ENCODE measurements at places on chromosomes 6 and 20. TPM values are rescaled to one million over a fixed set of nuclear protein-coding genes. Genes with fewer than 3 reads are reported as not detected.

DNA sequence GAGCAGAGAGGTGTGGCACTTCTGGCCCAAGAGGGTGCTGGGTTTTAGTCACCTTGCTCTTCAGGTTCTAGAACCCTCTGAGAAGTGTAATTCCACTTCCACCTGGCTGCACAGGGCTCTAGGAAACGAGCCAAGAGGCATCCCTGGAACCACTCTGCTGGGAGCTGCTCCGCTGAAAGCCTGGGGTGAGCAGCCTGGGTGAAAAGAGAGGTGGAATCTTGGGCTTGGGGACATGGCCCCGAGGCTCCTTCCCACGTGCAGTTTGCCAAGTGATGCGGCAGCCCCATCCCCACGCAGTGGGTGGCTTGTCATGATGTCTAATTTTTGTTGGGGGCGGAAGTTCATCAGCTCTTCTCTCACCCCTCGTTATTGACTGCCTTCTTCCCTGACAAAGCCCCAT is 32.8 kb downstream of the PPP1R16B start:
- DNase-seq, result no peak

PPIL6 gene
- 5.5 TPM for total RNA-seq

GRCh38 chr6:82086944-82087343 is 160.6 kb downstream of the IBTK start:
- DNase-seq, result no peak

- DNase-seq, result no peak
Observed at GRCh38 chr6:54428431-54428830, 120.2 kb downstream of the TINAG start.

DNA sequence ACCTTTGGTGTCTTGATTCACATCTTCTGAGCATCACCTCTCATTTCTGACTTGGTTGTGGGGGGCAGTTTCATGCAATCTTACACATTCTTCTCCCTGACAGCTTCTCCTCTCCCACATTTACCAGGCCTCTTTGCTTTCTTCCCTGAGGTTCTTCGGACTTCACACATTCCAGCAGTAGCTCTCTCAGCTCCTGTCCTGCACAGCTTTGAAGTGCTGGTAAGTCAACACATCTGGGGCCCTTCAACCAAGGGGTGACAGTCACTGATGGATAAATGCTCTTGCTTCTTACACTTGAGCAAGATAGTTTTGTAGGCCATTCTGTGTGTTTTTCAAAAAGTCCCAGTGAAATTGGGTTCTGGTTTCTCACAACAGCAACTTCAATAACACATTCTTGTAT is 2.5 kb upstream of the SLC35B3 start:
- DNase-seq, result no peak

- no peak for DNase-seq
Observed at GRCh38 chr20:62716198-62716940, 7.7 kb downstream of the NTSR1 start.

- DNase-seq, result no peak
Observed at GRCh38 chr6:125123468-125124048, 30.0 kb upstream of the TPD52L1 start.

DNA sequence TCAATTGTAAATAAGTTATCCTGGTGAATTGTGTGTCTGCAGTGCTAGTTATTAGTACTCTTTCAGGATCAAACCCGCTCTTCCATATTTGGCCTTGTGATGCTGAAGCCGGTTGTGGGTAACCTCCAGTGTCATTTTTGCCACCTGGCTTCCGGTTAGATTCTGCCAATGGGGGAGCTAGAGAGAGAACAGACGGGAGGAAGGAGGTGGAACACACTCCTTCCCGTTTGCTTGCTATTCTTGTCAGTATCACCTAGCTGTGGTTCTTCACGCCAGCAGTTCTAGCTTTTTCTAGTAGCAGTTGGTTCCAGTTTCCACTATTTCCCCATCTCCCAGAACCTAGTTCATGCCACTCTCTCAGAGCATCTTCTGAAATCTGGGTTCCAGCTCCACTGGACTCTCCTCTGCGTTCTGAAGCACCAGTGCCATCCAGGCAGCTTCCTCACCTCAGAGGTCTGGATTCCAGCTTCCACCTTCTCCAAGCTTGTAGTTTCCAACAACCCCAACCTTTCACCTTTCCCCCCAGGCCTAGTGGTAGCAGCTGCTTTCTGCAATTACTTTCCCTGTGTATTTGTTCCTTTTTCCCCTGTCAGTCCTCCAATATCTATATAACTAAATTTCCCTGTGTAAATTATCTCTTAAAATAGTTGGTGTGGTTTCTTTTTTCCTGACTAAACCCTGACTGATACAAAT is 46.9 kb upstream of the LOC128125822 start:
- DNase-seq, result no peak

GRCh38 chr20:11453430-11453829 is 464.3 kb upstream of the BTBD3 start:
- no peak for DNase-seq

DNA sequence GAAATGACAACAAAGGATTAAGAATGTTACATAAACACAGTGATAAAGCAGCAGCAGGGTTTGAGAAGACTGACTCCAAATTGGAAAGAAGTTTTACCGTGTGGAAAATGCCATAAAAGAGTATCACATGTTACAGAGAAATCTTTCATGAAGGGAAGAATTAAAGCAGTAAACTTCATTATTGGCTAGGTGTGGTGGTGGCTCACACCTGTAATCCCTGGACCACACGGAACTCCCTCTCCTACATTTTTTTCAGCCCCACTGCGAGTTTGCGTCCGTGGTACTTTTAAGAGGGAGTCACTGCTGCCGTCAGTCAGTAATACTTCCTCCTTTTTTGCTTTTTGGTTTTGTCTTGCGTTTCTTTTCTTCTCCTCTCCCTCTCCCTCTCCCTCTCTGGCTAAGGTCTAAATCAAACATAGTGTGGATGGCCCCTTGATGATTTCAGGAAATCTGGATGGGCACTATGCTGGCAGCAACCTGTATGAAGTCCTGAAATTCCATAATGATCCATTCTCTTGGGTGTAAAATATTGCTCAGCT is 112.3 kb downstream of the MAN1A1 start:
- no peak for DNase-seq

GNMT gene
- 0.43 TPM for total RNA-seq

EIF2S2 gene
- total RNA-seq, result 36.0 TPM

DNA sequence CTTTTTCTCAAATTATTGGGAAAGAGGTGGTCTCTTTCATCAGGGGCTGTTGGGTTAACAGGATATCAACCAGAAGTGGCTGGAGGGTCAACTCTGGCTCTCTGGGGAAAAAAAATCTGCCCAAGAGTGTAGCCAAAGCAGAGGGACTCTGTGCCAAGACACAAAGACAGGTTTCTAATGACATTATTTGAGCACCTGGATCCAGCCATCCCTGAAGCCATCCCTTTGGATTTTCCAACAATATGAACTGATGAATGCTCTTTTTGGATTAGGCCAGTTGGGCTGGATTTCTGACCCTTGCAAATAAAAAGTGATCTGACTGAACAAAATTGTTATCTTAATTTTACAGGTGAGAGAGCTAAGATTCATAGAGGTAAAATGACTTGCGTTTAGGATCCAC is 88.7 kb downstream of the KCNB1 start:
- no peak for DNase-seq

LPIN3 gene
- total RNA-seq, result 9.3 TPM

DNA sequence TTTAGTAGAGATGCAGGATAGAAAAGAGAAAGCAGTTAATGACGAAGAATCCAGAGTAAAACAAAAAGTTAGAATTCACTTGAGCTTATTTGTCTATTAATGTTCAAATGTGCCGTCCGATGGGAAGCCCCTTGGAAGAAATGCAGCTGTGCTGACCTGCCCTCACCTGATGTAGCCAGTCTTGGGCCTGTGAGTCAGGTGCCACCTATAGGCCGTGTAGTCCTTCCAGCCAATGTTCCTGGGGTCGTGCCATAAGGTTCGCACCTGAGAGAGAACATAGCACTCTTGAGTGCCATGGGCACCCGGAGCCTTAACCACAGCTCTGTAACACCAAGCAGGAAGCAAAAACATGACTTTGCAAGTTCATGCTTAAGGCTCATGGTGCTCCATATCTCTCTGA is 32.4 kb downstream of the THBS2 start:
- no peak for DNase-seq

DNA sequence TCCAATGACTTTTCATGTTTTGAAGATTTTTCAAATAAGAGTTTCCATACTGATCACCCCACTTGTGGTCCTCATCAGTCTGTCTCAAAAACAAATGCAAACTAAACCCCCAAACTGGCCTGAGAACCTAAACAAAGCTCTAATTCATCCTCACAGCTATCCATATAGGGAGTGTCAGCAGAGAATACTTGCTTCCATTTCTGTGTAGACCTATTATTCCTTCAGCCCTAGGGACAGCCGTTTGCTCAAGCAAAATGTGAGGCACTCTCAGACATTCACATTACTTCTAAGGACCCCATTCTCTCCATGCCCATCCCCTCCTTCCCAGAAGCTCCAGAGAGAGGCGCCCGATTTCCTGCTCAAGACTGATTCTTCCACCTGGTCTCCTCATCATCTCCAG is 24.6 kb downstream of the DNAAF9 start:
- DNase-seq, result no peak

SCUBE3 gene
- total RNA-seq, result 0.25 TPM

- peak; percentile 27 for DNase-seq
Observed at GRCh38 chr20:44071526-44072111, 115.4 kb downstream of the JPH2 start.

KCNG1 gene
- 1.7 TPM for total RNA-seq

DNA sequence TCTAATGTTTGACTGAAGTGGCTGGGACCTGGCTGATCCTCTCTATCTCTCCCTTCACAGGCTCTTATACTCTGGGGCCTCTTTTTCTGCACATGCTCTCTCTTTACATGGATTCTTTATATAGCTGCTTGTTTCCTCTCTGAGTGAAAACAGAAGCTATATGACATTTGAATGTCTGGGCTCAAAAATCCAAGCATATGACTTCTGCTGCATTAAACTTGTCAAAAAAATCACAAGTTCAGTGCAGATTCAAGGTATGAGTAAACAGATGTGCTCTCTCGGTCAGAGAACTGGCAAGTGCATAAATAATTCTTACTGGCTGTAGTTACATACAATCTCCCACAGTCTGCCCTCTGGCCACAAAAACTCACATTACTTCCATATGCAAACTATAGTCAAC is 96.6 kb downstream of the LCA5 start:
- no peak for DNase-seq

- DNase-seq, result no peak
Observed at GRCh38 chr20:3068986-3069900, 2.2 kb upstream of the OXT start.

DNA sequence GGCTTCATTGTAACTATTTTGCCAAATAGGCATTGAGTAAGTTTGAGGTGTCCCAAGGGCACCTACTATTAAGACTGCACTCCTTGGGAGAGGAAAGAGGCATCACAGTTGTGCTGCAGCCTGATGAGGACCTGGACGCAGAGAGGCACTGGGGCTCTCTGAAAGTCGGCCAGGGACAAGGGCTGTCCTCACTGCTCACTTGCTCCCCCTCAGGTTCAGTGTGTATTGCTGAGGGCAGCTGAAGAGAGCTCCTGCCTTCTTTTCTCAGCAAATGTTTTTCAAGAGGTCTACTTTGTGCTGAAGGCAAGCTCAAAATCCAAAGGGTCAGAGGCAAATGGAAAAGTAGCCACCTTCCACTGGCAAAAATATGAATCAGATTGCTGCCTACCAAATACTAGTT is 331.8 kb downstream of the RIMS1 start:
- no peak for DNase-seq

DNA sequence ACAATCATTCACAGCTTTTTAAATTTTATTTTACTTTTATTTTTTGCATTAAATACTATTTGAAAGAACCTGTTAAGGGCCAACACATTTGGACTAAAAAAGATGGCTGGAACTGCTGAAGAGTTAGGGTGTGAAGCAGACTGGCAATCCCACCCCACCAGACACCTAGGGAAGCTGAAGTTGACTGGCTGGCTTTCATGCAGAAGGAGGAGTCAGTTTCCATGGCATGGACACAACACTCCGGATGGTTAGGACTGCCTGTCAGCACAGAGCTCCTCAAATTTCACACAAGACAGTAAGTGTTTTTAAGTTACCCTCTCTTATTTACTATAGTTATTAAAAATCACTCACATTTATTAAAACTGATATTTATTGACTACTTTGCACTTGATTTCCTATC is at the start of gene ANKRD66:
ANKRD66 (plus strand) TSS at position 238 of the 400 bp plus-strand sequence. CDS start 5,016 bp downstream, outside the sequence.
- DNase-seq, result no peak

GRCh38 chr6:137341681-137342195 is 122.6 kb upstream of the IFNGR1 start:
- DNase-seq, result peak; percentile 73

DNA sequence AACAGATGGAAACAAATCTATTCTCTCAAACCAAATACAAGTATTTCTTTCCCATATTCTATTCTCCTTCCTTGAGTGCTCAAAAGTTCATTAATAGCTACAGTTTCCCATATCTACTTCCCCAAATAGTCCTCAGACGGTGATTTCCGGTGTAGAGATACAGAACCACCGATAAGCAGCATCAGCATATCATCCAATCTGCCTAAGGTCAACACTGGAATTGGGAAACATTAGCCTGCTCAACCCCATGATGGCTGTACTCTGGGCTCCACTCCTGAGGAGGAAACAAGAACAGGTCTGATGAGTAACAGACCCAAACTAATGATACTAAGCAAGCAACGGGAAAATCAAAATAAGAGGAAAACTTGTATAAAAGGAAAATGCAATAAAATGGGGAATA is 115.6 kb downstream of the EPB41L2 start:
- DNase-seq, result no peak

DNA sequence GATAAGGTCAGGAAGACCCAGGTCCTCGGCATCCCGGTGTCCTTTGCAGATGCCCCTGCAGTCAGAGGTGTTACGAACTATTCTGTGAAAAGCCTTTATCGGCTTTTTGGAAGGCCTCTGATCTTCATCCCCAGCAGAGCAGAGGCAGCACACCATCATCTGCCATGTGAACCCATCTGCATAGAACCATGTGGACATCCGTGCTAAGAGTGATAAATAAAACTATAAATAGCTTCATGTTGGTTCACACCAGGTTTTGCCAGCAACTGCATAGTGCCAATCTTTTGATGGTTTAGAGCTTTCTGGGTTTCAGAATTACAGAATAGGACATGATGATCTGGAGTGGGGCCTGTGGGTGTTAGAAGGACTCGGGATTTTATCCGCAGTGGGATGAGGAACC is 33.6 kb downstream of the SIRPA start:
- DNase-seq, result no peak

All from right cardiac atrium (tissue), 5 donors.